Hematopoietic multipotent progenitor cell treated with erythropoietin and hydrocortisone succinate and interleukin-3 and kit ligand, for 8 days (in vitro differentiated cells): ENCODE measurements at places on chromosomes 6 and 20.

- DNase-seq, result no peak
Measured at GRCh38 chr6:157012355-157012754, 235.2 kb downstream of the ARID1B start.

DNA sequence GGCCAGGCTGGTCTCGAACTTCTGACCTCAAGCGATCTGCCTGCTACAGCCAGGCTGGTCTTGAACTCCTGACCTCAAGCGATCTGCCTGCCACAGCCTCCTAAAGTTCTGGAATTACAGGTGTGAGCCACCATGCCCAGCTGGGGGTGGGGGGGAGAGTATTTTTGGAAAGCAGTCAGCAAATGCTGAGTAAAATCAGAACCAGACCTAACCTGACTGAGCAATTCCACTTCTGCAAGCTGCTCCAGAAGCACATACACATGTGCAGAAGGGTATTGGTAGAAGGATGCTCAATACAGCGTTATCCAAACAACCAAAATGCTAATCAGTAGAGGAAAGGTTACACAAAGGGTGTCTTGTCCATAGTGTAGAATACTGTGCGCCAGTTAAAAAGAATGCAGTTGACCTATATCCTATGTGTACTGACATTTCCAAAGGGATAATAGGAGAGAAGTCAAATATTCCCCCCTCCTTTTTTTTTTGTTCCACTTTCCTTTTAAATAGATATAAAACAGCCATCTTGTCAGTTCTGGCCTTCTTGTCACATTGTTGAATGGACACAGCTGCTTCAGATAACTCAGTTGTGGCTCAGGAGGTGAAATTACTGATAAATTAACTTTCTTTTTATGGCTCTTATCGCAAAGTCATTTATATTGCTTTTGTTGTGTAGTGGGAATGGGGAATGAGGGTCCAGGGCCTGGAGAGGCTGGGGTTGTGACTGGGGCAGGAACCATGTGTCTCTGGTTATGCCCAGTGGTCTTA lies 74.6 kb downstream of the DTD1 start:
- no peak for DNase-seq

DNA sequence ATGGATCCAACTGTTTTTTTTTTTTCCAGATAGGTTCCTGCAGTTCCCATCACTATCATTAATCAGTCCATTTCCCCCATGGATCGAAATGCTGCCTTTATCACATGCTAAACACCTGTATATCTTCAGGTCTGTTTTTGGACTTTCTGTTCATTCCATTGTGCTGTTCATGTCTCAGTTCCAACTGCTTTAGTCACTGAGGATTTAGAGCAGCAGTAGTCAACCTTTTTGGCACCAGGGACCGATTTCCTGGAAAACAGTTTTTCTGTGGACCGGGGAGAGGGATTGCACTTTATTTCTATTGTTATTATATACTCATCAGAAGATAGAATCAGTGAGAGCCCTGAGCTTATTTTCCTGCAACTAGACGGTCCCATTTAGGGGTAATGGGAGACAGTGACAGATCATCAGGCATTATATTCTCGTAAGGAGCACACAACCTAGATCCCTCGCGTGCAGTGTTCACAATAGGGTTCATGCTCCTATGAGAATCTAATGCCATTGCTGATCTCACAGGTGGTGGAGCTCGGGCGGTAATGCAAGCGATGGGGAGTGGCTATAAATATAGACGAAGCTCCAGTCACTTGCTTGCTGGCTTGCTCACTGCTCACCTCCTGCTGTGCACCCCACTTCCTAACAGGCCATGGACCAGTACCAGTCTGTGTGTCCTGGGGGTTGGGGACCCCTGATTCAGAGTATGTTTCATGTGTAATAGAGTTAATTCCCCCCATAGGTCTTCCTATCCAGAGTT lies 46.0 kb downstream of the CAP2 start:
- DNase-seq, result no peak

GRCh38 chr6:167673946-167674345 lies 152.8 kb upstream of the AFDN start:
- DNase-seq, result no peak

- no peak for DNase-seq
Measured at GRCh38 chr6:148285205-148285604, 57.4 kb upstream of the SASH1 start.

- no peak for DNase-seq
Measured at GRCh38 chr20:18174906-18175683, 37.4 kb downstream of the KAT14 start.

DNA sequence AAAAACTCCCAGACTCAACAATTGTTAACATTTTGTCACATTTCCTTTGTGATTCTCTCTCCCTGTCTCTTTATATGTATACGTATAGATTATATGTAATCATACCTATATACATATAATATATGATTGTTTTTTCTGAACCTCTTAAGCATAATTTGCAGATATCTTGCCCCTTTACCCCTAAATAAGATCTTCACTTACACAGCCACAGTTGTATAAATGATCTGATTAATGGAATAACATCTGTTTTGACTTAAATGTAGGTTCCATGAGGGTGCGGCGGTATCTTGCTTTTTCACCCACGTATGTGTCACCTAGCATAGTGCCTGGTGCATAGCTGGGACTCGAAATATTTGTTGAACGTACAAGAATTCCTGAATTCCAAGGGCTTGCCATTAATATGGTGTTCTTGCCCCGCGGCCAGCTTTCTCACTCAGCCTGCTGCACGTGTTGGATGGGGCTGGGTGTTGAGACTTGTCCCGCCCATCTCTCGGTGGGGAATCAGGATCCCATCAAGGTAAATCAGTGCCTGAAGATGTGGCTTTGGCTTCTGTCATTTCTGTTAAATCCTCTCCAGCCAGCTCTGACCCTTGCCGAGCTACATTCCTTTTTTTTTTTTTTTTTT lies 10.4 kb upstream of the MANBAL start:
- no peak for DNase-seq

DNA sequence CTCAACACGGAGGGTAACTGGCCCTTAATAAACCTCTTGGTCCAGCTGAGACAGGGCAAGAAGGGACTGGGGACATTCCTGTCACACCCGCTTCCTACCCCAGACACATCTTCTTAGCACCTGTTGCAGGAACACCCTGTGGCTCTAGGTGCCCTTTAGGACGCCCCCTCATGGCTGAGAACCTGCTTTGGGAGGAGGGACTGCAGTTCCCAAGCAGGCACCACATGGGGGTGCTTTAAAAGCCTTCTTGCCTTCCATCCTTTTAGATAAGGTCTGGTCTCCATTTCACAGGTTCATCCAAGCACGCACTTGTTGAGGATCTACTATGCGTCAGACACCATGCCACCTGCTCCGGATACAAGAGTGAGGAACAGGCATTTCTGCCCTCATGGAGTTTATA lies 26.6 kb downstream of the NSFL1C start:
- DNase-seq, result peak; percentile 48

DNA sequence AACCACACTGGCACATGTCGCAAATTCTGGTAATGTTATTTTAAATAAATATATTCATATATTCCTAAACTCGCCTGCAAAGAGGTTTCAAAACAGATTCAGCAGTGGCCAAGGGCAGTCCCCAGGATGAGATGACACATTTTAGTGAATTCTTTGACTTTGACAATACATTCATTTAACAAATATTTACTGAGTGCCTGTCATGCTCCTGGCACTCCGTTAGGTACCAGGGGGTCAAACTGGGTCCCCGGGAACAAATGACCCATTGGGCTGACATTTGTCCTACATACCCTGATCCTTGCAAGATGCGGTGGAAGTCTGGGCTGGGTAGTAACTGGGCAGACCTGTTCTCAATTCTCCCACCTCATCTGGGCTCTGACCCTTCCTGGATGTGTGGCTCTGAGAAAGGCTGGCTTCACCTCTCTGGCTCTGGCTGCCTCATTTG lies 74.9 kb downstream of the FYN start:
- no peak for DNase-seq

DNA sequence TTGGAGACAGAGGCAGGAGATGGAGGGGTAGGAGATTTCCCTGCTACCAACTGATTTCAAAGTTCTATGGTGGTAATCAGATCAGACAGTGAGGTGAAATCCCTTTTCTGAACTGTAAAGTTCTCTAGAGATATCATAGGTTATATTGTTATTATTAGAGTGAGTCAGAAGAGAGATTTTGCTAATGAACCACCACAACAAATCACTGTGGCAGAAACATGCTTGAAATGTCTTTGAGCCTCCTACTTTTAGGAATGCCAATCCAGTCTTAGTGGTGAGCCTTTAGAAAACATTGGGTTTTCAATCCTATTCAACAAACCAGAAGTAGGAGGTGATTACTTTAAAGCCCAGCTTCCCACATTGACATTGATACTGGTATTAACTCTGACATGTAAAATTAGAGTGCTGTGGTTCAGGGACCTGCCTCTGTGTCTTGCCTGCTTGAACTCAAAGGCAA lies 136.7 kb upstream of the CNR1 start:
- no peak for DNase-seq

DNA sequence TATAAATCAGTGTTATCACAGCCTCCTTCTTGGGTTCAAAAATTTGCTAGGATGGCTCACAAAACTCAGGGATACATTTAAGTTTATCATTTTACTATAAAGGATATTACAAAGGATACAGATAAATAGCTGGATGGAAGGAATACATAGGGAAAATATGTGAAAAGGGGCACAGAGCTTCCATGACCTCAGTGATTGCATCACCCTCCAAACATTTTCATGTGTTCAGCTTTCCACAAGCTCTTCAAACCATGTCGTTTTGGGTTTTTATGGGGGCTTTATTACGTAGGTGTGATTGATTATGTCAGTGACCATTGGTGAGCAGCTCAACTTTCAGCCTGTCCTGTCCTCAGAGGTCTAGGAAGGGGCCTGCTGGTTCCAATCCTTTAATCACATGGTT lies 68.0 kb downstream of the CYB5R4 start:
- no peak for DNase-seq

DNA sequence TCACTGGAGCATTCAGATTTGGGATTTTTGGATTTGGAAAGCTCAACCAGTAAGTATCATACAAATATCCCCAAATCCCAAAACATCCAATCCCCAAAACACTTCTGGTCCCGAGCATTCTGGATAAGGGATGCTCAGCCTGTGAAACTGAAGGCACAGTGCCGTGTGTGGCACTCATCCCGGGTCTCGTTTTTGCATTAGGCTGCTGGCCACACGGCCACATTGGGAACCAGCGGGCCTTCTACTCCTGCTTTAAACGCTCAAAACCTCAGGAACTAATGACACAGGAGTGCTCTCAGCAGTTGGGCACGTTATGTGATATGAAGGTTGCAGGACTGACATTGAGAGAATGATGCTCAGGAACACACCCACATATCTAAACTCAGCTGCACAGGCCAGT lies 35.6 kb downstream of the PSMG4 start:
- DNase-seq, result no peak

GRCh38 chr20:47464380-47465101 lies 37.1 kb upstream of the NCOA3 start:
- DNase-seq, result no peak

GRCh38 chr20:22985239-22985778 lies 49.8 kb upstream of the SSTR4 start:
- no peak for DNase-seq

DNA sequence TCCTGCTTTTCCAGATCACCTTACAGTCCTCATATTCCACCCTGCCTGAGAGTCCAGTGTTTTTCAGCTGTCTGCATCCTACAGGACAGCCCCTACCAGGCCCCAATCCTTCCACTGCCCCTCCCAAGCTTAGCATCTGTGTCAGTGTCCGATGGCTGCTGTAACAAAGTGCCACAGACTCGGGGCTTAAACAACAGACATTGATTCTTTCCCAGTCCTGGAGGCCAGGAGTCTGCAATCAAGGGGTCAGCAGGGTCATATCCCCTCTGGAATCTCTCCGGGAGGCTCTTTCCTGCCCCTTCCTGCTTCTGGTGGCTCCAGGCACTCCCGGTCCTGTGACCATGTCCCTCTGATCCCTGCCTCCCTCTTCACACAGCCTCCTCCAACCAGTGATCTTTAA lies 396.6 kb upstream of the MAP3K7 start:
- DNase-seq, result no peak

GRCh38 chr6:163459007-163459406 lies 44.5 kb downstream of the QKI start:
- DNase-seq, result no peak

DNA sequence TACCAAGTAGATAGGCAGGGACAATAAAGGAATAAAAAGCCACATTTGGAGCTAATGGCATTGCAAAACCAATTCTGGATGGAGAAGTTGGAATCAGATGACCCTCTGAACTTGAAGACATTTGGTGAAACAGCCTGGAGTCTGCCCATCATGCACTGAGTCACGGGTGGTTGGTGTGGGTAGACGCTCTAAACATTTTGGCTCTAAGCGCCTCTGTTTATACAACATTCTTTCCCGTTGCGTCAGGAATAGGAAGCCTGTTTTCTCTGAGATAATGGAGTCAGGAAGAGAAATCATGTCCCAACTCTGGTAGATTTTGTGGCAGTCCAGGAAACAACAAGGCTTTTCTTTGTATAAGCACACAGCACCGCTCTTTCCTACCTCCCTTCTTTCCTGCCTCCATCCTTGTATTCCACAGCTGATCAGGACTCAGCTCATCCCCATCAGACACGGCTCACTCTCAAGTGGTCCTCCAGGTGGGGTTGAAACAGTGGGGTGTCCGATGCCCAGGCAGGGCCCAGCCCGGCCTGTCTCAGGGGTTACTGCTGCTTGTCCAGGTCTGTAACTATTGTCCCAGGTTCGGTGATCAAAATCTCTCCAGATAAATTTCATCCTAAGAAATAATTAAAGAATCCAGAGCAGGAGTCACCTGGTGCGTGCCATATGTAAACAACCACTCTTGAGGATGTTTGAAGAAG lies 12.1 kb upstream of the RAMACL start:
- DNase-seq, result no peak

GRCh38 chr6:75101896-75102295 lies 104.0 kb downstream of the COL12A1 start:
- DNase-seq, result no peak

GRCh38 chr6:37106982-37107491 lies 62.9 kb upstream of the PIM1 start:
- no peak for DNase-seq

- no peak for DNase-seq
Measured at GRCh38 chr6:83411731-83412130, 19.1 kb downstream of the ME1 start.

DNA sequence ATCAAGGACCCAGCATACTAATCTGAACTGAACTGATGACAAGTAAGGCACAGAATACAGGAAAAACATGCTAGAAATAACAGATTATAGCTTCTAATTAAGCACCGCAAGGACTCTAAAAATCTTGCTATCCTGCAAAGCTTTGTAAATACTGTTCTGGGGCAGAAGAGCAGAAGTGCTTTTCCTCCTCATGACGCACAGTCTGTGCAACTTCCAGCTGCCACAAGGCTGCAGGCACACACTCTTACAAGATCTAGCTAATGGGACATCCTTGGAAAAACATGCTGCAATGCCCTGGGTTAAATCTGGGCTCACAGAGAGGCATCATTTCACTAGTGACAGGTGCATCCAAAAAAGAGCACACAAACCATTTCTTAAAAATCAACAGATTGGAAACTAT lies 188.6 kb downstream of the GJA10 start:
- DNase-seq, result no peak

GRCh38 chr6:113377362-113377942 lies 479.7 kb upstream of the MARCKS start:
- DNase-seq, result no peak

GRCh38 chr6:17059850-17060249 lies 42.0 kb upstream of the STMND1 start:
- DNase-seq, result no peak
